ENCODE measurements at places on chromosomes 6 and 20.
A peak's percentile ranks its signal among the peaks of the same experiment; 100 is the strongest.

- DNase-seq = no peak
Measured at GRCh38 chr6:55759536-55759935, 115.9 kb downstream of the BMP5 start.

DNA sequence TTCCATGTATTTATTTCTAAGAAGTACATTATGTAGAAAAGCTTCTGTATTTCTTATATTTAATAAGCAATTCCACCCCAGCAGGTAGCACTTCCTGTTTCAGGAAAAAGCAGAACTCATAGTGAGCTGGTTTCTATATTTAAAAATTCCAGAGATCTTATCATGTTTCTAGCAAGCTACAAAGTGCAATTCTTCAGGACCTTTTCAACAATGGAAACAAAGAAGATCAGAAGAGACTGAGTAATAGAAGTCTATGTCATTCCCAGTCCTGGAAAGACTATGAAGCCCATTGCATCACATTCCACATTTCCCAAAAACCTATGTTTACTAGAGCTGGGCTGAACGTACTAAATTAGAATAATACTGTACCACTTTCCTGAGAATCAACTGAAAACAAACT lies 302.6 kb upstream of the NRSN1 start:
- DNase-seq = no peak

DNA sequence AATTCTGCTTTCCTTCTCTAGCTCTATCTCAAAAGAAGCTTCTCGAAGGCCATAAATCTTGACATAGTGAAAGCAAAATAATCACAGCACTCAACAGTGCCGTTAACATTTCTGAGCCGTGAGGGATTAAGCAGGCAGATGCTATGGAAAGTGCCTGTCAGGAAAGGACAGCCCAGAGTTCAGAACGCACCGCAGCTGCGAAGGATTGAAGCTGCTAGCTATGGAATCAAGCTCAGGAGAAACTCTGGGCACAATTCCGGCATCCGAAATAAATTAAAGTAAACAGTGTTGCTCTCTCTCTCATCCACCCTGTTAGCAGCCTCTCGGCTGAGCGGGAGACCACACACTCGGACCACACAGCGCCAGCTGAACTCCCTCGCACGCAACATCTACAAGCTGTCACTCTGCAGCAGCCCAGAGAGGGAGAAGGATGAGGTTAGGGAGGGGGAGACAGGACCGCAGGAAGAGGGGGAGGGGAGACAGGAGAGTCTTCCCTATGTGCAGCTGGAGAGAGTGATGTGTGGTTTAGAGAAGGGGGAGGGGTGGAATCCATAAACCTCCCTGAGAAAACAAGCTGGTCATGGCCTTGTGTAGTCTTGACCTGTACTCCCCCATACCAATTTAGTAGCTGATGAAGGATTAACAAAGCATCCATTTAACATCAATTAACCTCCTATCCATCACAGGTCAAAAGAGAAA lies 9.0 kb downstream of the EXOC2 start:
- no peak for DNase-seq

DNA sequence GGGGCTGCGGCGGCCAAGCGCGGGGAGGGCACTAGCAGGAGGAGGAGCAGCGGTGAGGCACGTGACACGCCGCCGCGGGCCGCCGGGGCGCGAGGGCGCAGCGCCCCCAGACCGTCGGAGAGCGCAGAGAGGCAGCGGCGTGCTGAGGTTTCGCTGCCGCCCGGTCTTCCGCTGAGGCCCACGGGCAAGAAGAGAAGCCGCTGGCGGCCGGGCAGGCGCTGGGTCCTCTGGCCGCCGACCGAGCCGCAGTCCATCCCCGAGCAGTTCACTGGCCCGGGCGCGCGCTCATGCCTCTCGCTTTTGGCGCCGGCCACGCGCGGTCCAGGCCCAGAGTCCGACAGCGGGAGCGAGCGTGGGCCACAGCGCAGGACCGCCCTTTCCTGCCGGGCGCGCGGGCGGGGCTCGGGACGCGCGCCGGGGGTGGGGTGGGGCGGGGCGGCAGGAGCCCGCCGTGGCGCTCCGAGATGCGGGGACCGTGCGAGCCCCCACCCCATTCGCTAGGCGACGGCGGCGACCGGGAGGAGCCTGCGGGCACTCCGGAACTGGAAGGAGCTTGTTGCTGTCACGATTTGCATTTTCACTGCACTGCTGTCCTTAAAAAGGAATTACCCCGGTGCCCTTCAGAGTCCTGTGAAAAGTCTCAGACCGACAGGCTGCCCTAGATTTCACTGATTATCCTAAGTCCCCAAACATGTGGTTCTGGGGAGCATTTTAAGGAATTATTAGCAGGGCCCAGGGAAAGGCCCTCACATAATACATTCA lies at the start of gene MCUR1:
MCUR1 (minus strand) TSS at position 382 of the 762 bp plus-strand sequence; CDS start at position 254, 128 bp downstream.
- DNase-seq = peak; percentile 94

GRCh38 chr20:17819395-17820093 lies 119.8 kb downstream of the BANF2 start:
- DNase-seq = no peak

- no peak for DNase-seq
Measured at GRCh38 chr6:157792671-157793070, 30.4 kb upstream of the SNX9 start.

DNA sequence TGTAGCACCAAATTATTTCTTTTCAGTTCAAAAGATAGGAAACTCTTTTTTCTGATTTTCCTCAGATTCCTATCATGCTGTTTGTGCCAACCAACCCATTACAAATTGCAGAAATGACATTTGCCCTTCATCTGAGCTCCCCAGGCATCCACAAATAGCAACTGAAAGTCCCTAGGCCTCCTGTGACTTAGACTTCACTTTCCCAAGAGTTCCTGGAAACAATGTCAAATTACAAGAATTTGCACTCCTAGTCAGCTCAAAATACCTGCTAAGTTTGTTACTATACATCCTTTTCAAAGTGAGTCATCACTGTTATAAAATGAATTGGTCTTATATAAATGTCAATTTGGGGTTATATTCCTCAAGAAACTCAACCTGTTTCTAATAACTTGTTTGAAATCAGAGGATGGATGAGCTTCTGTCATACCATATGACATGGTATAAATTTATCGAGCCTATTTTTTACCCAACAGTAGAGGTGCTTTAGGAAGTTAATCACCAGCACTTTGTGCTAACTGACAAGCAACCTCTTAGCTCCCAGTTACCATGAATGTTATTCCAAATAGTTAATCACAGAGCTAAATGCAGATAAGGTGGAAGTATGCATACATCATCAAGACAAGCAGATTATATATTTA lies 256.5 kb downstream of the HACE1 start:
- no peak for DNase-seq

DNA sequence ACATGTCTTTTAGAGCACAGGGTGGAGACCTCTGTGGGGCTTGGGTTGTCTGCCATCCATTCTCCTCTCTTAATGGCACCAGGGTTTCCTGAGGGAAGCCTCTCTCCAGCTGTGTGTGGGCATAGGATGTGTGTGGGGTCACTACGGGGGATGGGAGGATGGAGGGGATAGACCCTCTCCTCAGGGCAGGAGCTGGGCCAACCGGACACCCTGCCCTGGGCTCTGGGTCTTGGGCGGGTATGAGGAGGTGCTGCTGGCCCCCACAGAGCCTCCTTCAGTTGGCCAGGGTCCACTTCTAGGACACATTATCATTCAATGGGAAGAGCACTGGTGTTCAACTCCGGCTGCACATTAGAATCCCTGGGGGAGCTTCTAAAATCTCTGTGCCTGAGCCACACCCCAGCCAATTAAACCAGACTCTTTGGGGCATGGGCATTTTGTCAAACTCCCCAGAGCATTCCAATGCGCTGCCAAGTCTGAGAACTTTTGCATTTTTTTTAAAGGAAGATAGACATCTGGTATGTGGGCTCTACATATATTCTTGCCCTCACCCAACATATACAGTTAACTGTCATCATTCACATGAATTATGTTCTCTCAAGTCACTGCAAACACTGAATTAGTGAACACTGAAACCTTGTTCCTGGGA lies 38.5 kb downstream of the TRAM2 start:
- DNase-seq = no peak

DNA sequence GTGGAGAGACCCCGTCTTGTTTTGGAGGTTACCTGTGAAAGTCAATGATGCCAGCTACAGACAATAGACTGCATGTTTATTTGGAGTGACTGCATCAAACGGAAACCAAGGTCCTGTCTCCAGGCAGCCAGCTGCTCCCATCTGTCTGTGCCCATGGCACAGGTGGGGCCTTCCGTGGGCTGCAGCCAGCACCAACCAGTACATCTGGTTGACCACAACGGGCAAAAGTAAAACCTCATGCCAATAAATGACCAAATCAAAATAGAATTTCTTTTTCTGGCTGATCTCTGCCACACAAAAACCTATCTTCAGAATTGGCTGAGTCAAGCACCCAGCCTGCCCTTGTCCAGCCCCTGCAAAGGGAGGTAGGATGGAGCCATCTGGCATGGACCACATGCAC lies 33.5 kb downstream of the DLL1 start:
- DNase-seq = peak; percentile 16

GRCh38 chr20:63658749-63659187 lies 656 bp downstream of the RTEL1 start:
- DNase-seq = peak; percentile 56

DNA sequence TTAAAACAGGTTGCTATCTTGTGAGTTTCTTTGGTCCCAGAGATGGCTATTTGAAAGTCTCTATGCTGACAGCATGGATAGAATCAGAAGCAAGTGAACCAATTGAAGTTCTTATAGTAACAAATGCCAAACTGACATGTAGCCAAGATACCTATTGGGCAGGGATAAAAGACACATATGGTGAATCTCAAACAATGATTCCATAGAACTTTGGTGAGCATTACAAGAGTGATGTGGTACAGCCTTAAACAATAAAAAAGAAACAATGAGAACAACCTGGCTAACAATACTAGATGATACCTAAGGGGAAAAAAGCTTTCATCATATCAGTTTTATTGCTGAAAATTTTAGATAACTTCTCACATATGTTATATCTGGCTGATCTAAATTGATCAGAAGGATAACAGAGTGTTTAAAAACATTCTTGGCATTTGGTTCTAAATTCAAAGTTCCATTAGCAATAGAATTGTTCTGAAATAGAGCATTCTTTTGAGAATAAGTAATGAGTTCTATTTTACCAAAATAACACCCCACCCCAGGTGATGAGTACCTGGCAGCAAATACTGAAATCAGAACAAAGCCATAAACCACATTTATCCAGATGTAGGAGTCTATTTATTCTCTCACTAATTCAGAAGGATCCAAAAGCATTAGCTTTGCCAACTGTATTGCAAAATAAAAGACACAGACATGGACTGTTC lies 5.8 kb upstream of the HMGCLL1 start:
- DNase-seq = no peak

Measured in left ventricle myocardium superior (tissue), 1 donor.